ENCODE measurements at places on chromosomes 3 and 15. TPM values are rescaled to one million over a fixed set of nuclear protein-coding genes. Genes with fewer than 3 reads are reported as not detected.
A peak's percentile ranks its signal among the peaks of the same experiment; 100 is the strongest.

- no peak overlapping the region for H3K27ac ChIP-seq
- no peak overlapping the region for H3K4me3 ChIP-seq
- no peaks in the 10 kb centered on the region for H3K27me3 ChIP-seq
- H3K36me3 ChIP-seq: no peaks in the 10 kb centered on the region
- H3K4me1 ChIP-seq: no peaks in the 10 kb centered on the region
Observed at GRCh38 chr3:69568458-69568857, 170.8 kb upstream of the MITF start.

GRCh38 chr15:91622711-91623342 is 230.7 kb upstream of the SLCO3A1 start:
- no peak overlapping the region for H3K27ac ChIP-seq
- peaks cover 3% of the 10 kb centered on the region for H3K27me3 ChIP-seq
- no peaks in the 10 kb centered on the region for H3K36me3 ChIP-seq
- DNase-seq: no peak
- no peaks in the 10 kb centered on the region for H3K4me1 ChIP-seq
- no peak overlapping the region for H3K4me3 ChIP-seq

The TNNC1 gene
- 0.34 TPM for total RNA-seq

DNA sequence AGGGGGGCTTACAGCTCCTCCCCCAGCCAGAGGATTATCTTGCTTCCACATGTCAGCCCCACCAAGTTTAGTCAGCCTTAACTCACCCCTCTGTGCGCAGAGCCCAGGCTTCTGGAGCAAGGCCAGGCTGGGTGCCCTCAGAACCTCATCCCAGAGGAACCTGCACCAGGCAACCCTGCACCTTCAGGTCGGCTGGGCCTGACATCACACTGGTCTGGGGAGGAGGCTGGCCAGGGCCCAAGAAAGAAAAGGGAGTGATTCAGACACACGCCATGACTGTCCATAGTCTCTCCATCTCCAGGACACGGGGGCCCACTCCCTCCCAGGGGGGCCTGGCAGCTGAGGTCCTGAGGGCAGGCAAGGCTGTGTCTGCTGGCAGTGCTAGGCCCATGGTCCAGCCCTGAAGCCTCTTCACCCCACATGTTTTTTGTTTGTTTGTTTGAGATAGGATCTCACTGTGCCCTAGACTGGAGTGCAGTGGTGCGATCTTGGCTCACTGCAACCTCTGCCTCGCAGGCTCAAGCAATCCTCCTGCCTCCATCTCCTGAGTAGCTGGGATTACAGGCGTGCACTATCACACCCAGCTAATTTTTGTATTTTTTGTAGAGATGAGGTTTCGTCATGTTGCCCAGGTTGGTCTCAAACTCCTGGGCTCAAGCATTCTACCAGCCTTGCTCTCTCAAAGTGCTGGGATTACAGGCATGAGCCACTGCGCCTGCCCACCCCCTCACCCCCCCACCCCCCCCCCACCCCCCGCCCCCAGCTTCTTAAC is 11.1 kb downstream of the TNK2 start:
- H3K4me3 ChIP-seq: peak overlapping the region; percentile 85
- peak overlapping the region; percentile 93 for H3K27ac ChIP-seq
- H3K36me3 ChIP-seq: peaks cover 14% of the 10 kb centered on the region
- DNase-seq: no peak
- H3K27me3 ChIP-seq: no peaks in the 10 kb centered on the region

DNA sequence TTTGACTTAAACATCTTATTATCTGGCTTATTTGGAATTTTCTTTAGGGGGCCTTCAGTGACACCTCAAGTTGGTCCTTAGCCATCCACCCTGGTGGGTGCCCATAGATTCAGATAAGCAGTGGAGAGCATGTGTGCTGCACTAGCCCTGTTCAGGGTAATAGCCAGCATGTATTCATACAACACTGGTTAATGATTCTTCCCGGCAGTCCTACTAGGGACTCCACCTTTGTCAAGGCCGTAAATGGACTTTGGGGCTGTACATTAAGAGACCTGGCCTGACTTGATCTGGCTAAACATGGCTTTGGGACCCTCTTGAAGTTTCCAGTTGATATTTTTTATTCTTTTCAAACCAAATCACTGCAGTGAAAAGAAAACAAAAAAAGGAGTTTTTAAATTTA is 125.8 kb downstream of the PTPRG start:
- DNase-seq: no peak
- H3K27ac ChIP-seq: no peak overlapping the region
- no peak overlapping the region for H3K4me3 ChIP-seq
- H3K4me1 ChIP-seq: no peaks in the 10 kb centered on the region
- H3K36me3 ChIP-seq: no peaks in the 10 kb centered on the region
- H3K27me3 ChIP-seq: no peaks in the 10 kb centered on the region

- no peak overlapping the region for H3K4me3 ChIP-seq
- peaks cover 14% of the 10 kb centered on the region for H3K36me3 ChIP-seq
- peak overlapping the region; percentile 85 for H3K27ac ChIP-seq
- peaks cover 45% of the 10 kb centered on the region for H3K4me1 ChIP-seq
- peak; percentile 18 for DNase-seq
Observed at GRCh38 chr15:101159096-101159935, 92.5 kb downstream of the CHSY1 start.

The TMEM212 gene
- total RNA-seq: not detected

DNA sequence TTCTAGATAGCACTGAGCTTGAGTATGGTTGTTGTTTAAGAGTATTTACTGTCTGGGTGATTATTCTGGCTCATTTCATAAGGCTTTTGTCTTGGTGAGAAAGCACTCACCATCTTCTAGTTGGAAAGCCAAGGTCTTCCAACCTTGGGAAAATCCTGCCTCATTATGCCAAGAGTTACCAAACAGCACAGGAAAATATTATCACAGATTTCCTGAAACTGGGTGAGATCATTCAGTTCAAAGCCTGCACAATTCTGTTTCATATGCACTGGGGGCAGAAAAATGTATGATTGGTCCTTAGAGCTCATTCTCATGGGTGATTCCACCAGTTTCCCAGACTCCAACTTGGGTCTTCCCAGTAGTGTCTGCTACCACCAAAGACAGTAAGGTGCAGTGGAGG is 291.8 kb downstream of the RORA start:
- H3K4me1 ChIP-seq: peaks cover 9% of the 10 kb centered on the region
- no peak overlapping the region for H3K27ac ChIP-seq
- H3K4me3 ChIP-seq: no peak overlapping the region
- no peak for DNase-seq

- no peak overlapping the region for H3K4me3 ChIP-seq
- DNase-seq: no peak
- no peaks in the 10 kb centered on the region for H3K4me1 ChIP-seq
- H3K27me3 ChIP-seq: no peaks in the 10 kb centered on the region
- no peak overlapping the region for H3K27ac ChIP-seq
Observed at GRCh38 chr15:96690733-96691132, 360.2 kb downstream of the NR2F2 start.

GRCh38 chr3:20215636-20216035 is 29.6 kb upstream of the SGO1 start:
- no peaks in the 10 kb centered on the region for H3K4me1 ChIP-seq
- no peak overlapping the region for H3K4me3 ChIP-seq
- peaks cover 5% of the 10 kb centered on the region for H3K27me3 ChIP-seq
- no peak for DNase-seq
- H3K36me3 ChIP-seq: no peaks in the 10 kb centered on the region

The FAM81A gene
- 0.69 TPM for total RNA-seq

The SH2D7 gene
- total RNA-seq: not detected

DNA sequence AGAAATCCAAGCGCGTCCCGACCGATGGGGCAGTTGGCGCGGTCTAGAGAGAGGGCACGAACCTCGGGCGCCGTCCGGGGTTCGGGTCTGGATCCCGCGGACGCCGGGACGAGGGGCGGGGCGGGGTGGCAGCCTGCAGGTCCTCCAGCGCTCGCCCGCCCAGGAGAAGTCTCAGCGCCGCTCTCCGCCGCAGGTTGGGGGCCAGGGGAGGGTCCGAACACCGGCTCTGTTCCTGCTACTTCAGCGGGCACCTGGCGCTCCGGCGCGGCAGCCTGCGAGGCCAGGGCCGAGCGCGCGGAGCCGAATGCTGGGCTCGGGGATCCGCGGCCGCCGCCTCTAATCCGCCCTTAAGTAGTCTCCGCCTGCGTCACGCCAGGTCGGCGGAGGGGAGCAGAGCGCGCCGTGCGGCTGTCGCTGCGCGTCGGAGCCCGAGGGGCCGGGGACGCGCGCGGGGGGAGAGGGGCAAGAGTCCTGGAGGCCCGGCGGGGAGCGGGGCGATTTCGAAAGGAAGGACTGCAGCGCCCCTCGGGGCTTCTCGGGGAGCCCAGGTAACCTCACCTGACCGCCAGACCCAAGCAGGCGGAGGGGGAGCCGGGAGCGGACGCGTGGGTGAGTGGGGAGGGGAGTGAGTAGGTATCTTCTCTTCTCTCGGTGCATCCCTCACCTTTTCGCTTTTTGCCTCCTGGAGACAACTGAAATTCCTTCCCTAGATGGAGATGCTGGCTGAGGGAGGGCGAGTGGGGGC is at the start of gene GJD2:
Gene GJD2 (minus strand): TSS at position 325 of the 745 bp plus-strand sequence. CDS start 510 bp downstream, outside the sequence.
- peaks cover 56% of the 10 kb centered on the region for H3K27me3 ChIP-seq
- no peaks in the 10 kb centered on the region for H3K4me1 ChIP-seq
- no peaks in the 10 kb centered on the region for H3K36me3 ChIP-seq
- no peak within 1 kb of the TSS for H3K27ac ChIP-seq
- H3K4me3 ChIP-seq: no peak within 1 kb of the TSS

GRCh38 chr3:123511726-123512125 is 62.8 kb upstream of the ADCY5 start:
- DNase-seq: no peak
- no peaks in the 10 kb centered on the region for H3K27me3 ChIP-seq
- no peaks in the 10 kb centered on the region for H3K36me3 ChIP-seq
- H3K4me1 ChIP-seq: peaks cover 1% of the 10 kb centered on the region

DNA sequence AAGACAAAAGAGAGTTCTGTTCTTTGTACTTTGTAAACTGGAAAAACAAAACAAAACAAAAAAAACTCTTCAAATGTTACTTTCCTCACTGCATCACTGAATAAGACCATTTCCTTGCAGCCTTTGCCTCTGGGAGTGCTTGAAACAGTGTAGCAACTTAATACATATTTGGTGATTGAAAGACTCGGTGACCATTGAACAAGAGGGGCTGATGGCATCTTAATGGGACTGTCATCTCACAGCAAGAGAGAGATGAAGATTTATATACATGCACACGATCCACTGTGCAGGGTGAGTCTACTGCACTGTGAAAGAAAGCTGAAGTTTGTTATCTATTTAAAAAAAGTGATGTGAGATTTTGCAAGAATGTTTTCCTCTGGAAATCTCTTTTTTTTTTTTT is 111.9 kb upstream of the KLHL25 start:
- H3K4me1 ChIP-seq: no peaks in the 10 kb centered on the region
- H3K27ac ChIP-seq: no peak overlapping the region
- DNase-seq: no peak
- H3K4me3 ChIP-seq: no peak overlapping the region

The B3GNT5 gene
- 41.0 TPM for total RNA-seq

The FRMD5 gene
- 0.09 TPM for total RNA-seq

GRCh38 chr3:170768334-170768801 is 101.6 kb downstream of the RPL22L1 start:
- H3K27me3 ChIP-seq: peaks cover 10% of the 10 kb centered on the region
- no peaks in the 10 kb centered on the region for H3K4me1 ChIP-seq
- DNase-seq: no peak
- no peak overlapping the region for H3K27ac ChIP-seq
- no peaks in the 10 kb centered on the region for H3K36me3 ChIP-seq

GRCh38 chr3:45479621-45480035 is 91.3 kb downstream of the LARS2 start:
- peaks cover 58% of the 10 kb centered on the region for H3K36me3 ChIP-seq
- H3K4me3 ChIP-seq: no peak overlapping the region
- no peak overlapping the region for H3K27ac ChIP-seq
- no peaks in the 10 kb centered on the region for H3K4me1 ChIP-seq

DNA sequence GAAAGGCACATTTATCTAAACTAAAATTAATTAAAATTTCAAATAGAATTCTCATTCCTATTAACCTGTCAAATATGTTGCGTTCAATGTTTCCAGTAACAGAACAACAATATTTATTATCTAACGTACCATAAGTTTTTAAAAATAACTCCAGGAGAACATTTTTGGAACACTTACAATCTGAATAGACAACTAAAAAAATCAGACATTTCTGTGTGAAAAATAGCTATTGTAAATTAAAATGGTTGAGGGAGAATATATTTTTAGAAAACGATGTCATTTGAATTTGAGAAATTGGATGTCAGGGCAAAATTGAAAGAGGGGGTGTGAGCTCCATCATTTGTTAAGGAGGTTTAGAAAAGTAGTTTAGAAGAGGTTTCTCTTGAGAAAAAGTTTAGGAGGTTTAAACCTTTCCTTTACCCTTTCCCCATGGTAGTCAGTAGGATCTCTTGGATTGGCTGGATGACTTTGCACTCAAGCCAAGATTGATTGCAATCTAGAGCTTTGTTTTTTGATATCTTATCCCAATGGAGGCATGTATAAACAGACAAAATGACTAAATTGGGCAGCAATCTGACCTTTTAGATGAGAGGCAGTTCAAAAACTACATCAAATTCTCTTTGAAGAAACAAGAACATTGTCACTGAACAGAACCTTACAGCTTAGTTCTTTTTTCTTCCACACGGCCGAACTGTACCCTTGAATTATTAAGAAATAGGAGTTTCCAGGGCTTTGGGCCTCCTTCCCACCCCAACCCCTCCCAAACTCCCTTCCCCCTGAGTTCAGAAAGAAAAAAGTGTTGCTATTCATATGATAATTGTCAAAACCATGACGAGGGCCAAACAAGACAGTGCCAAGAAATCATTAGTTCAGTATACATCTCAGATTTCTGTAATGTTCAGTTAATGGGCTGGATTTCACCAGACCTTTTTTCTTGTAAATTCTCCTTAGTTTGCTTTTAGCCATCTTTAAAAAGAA is 79.7 kb upstream of the CDIN1 start:
- H3K4me1 ChIP-seq: no peaks in the 10 kb centered on the region
- no peaks in the 10 kb centered on the region for H3K36me3 ChIP-seq
- no peak overlapping the region for H3K27ac ChIP-seq

The GRM7 gene
- not detected for total RNA-seq

DNA sequence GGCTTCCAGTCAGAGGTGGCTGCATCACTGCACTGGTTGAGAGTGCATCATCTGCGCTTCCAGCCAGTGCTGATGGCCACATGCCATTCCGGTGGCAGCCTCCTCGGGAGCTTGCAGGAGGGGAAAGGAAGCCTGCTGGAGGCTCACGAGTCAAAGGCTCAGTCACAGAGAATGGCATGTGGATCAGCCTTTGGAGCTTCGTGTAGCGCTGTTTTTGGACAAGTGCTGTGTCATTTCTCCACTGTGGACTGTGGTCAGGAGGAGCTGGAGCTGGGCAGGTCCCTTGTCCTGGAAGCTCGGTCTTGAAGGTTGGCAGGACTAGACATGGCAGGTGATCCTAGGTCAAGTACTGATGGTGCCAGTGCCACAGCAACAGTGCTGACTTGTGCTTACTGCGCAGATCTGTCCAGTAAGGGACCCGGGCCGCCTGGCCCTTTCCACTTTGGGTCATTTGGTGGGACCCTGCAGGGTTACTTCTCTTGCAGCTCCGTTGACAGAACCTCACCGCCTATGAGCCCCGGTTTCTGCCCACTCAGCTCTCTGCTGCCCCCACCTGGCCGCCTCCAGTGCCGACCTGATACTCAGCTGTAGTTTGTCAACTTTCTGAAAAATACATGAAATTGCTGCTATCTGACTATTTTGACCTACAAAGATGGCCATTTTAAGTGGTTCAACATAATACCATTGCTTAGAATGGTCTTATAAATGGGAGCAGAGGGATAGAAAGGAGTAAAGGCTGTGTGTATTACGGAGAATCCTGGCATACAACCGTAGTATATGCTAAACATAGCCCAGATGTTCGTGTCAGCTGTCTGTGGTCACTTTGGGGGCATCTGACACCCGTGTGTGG is 27.6 kb upstream of the TRPM1 start:
- H3K27me3 ChIP-seq: no peaks in the 10 kb centered on the region
- H3K4me3 ChIP-seq: no peak overlapping the region
- peak; percentile 63 for DNase-seq
- no peaks in the 10 kb centered on the region for H3K4me1 ChIP-seq
- H3K36me3 ChIP-seq: no peaks in the 10 kb centered on the region
